GM19239 (cell line): ENCODE measurements at places on chromosomes 2 and 18.

- DNase-seq: no peak
Measured at GRCh38 chr2:127843677-127844076, 14.3 kb downstream of the POLR2D start.

DNA sequence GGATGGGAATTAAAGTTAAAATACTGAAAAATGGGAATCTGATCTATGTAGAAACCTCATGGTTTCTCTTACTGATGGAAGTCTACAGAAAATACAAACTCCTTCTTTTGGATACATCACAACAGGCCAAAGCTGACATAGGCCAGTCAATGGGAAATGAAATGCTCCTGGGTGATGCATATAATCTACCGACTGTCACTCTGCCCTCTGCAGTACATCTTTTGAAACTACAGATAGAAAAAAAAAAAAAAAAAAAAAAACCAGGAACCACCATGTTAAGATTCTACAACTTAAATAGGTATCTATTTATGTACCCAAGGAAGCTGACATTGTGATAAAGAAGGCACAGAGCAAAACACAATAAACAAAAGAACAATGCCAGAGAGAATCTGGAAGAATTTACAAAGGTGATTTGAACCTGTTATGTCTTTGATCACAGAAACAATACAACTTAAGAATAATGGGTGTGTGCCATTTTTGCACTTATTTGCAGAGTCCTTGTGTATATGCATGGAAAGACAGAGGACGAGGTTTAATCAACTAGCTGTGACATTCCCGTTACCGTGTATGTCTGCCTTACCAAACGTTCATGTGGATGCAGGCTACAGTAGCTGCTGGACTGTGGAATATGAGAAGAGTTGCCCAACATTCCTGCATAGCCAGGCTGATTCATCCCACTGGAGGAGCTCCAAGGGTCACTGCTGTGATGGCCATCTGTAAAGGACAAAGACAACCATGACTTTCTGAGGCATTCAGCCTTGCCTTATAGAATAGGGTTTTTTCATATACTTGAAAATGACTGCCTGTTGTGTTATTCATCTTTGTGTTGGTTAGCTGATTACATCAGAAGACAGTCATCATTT, 312.7 kb downstream of the TCF4 start:
- DNase-seq: no peak

DNA sequence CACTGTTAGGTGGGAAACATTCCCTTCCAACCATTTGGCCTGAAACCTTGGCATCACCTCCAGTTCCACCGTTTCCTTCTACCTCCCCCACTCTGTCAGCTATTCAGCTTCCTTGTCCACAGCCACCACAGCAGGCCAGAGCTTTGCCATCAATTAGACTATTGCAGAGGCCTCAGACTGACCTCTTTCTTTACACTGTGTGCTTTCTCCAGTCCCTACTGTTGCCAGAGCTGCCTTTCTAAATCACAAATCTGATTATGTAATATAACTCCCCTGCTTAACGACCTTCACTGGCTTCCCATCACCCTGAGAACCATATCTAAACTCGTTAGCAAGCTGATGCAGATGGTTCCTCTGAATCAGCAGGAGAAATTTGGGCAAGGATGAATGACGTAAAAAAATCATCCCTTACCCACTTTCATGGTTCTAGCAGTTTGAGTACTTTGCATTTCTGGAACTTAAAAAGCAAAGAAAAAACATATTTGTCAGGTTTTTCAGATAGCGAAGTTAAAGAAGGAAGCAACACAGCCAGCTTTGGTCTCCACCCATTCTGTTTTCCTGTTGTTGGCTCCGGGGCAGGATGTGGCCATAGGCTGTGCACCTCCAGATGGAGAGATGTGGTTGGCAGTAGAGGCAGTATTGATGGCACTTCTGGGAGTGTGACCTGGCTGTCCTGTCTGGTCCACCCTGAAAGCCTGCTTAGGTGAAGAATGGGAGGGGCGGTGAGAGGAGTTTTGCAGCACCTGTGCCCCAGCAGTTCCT, 422.1 kb downstream of the PARD3B start:
- no peak for DNase-seq

GRCh38 chr2:217156801-217157200, 296.9 kb upstream of the TNP1 start:
- DNase-seq: no peak

DNA sequence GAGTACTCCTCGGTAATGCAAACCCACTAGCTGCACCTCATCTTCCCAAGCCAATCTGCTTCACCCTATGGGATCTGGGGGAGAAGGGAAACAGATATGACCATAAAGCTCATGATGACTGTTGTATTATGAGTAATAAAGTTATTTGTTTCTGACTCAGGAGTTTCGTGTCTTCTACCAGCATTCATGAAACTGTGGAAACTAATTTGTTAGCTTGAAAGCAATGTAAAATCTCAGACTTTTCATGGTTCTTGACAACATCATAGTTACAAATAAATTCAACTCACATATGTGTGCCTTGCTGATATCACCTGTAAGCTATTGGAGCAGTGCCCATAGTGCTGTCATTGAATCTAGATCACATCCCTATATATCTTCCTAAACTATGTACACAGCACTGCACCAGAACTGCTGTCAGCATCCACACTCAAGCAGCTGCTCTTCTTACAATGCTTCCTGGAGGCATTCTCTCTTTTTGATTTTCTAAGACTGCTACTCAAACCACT, 135.6 kb upstream of the KYNU start:
- DNase-seq: no peak
